ENCODE measurements at places on chromosomes 4 and X.

DNA sequence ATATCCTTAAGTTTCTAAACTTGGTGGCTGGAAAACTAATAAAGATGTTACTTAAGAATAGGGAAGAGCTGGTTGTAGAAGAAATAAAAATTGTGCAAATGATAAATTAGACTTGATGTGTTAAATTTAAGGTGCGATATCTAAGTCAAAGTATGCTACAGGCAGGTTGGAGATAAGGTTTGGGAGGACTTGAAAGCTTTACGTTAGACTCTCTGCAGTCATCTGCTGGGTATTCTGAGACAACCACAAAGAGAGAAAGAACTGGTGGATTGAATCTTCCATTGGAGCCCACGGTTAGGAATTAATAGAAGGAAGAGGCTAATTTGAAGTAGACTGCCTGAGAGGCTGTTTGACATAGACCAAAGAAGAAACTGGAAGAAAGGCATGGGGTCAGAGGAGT, 7.9 kb downstream of the SMAD1 start:
- no peak for DNase-seq

- no peak for DNase-seq
Observed at GRCh38 chr4:52907510-52907909, 45.4 kb downstream of the RASL11B start.

- no peak for DNase-seq
Observed at GRCh38 chrX:633043-633984, 2.7 kb downstream of the SHOX start.

- no peak for DNase-seq
Observed at GRCh38 chrX:140229191-140229590, 263.9 kb upstream of the CXorf66 start.

GRCh38 chr4:76659103-76659490, 224.1 kb downstream of the SHROOM3 start:
- DNase-seq, result no peak

DNA sequence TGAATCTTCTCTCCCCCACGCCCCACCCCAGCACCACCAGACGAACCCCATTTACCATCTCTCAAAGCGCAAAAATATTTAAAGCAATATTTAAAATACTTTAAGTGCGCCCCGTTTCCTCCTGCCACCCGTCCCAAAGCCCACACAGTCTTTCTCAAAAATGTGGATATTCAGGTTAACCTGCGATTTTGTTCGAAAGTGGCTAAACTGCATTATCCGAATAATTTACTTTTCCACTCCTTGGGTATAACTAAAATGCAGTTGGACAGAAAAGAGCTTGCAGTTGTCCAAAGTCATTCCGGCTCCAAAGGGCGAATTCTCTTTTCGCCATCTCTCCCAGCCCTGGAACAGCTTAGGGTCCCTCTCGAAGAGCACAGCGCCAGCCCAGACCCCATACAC, 662 bp downstream of the SMIM43 start:
- no peak for DNase-seq

DNA sequence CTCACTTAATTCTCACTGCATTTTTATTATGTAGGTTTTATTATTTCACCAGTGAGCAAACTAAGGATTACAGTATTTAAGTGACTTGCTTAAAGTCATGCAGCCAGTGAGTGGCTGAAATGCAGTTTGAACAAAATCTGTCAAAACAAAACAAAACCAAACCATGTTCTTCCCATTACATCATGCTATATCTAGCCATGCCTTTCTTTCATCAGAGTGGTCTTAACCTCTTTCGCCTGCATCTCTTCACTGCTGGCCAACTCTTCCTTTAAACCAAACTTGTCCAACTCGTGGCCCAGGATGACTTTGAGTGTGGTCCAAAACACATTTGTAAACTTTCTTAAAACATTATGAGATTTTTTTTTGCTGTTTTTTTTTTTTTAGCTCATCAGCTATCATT, 223.2 kb downstream of the PCDH7 start:
- DNase-seq, result no peak

- DNase-seq, result no peak
Observed at GRCh38 chr4:1907848-1908525, 36.8 kb downstream of the NSD2 start.

DNA sequence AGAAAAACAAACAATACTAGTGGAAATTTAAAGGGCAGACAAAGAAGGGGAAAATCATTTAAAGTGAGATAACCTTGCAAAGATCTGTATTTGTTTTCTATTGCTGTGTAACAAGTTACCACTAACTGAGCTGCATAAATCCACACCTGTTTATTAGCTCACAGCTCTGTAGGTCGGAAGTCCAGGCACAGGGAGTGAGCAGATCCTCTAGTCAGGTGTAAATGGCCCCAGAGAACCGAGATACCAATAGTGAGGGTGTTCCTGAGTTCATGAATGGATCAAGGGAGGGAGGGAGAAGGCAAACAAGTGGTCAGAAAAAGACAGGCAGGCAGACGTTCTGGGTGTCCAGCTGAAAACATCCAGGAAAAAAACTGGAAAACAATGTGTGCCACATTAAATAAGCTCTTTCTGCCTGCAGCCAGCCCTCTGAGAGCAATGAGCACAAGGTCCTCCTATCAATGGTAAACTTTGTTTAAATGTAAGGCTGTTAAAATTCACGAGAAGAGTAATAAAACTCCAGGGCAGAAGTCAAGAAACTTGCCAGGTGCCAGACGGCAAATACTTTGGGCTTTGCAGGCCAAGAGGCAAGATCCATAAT, 25.0 kb downstream of the ADGRA3 start:
- no peak for DNase-seq

GRCh38 chr4:185868983-185869382, 57.0 kb upstream of the SORBS2 start:
- DNase-seq, result no peak

DNA sequence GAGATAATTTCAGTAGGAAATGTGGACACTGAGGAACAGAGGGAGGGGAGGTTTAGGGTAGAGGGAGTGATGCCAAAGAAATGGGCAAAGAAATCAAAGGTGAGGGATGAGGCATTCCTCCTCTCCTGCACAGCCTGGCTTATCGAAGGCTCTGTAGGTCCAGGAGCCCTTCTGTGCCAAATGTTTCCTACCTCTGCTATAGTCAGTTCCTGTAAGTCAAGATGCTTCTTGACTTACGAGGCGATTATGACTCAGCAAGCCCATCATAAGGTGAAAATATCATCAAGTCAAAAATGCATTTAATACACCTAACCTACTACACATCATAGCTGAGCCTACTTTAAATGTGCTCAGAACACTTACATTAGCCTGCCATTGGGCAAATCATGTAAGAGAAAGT, 60.0 kb upstream of the ARHGAP24 start:
- no peak for DNase-seq

GRCh38 chr4:186712690-186713089, 11.0 kb downstream of the FAT1 start:
- DNase-seq, result no peak

GRCh38 chrX:133994576-133994975, 9.2 kb upstream of the GPC3 start:
- no peak for DNase-seq

DNA sequence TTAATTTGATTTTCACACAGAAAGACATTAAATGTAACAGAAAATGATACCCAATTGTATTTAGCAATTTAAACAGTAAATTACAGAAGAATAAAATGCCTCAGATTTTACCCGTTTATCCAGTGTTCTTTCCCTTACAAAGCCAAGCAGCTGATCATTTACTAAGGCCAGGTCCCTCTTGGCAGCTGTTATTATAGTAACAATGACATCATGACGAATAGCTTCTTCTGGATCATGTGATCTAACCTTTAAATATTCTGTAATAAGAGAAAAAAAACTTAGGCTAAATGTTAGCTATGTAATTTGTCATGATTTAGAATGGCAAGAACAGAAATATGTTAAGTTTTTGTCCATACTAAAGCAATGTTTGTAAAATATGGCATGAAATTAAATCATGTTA, 69.4 kb downstream of the PDS5A start:
- no peak for DNase-seq

DNA sequence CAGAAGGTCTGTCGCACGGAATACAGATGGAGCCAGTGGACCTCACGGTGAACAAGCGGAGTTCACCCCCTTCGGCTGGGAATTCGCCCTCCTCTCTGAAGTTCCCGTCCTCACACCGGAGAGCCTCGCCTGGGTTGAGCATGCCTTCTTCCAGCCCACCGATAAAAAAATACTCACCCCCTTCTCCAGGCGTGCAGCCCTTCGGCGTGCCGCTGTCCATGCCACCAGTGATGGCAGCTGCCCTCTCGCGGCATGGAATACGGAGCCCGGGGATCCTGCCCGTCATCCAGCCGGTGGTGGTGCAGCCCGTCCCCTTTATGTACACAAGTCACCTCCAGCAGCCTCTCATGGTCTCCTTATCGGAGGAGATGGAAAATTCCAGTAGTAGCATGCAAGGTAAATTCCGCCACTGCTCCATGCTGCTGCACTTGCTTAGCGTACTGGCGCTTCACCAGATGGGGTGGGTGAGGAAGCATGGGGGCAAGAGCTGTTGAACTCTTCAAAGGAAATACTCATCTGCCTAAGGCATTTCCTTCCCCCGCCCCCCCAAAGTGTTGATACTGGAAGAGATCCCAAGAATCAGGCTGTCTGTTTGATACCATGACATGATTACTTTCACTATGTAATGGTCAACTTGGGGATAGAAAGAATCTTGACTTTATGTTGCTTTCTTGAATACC, 24.8 kb downstream of the KLF3 start:
- no peak for DNase-seq

DNA sequence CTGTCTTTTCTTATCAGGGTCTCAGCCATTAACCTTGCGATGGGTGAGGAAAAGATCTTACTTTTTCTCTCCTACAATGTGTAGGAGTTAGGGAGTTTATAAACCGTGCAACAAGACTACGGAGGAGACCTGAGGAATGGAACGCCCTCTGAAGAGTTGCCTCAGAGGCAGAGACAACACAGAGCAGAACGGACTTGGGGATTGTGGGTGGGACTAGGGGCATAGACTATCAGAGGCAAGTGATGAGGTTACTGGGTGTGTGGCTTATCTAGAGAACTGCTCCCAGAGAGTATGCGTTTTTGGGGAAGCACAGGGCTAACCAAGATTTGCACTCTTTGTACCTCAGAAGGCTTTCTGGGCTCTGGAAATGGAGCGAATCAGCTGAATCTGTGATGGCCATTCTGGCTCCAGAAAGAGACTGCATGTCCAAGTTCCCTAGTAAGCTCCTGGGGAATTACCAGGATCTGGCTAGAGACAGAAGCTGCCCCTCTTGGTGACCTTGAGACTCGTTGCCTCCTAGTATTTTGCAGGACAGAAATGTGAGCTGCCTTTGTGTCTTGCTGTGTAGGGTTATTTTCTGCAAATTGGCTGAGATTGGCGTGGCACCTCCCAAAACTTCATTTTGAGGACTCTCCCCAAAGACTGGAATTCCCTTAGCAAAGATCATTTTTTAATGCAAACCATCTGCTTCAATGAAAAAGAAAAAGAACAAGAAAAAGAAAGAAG, 118.9 kb downstream of the ARSF start:
- DNase-seq, result no peak

DNA sequence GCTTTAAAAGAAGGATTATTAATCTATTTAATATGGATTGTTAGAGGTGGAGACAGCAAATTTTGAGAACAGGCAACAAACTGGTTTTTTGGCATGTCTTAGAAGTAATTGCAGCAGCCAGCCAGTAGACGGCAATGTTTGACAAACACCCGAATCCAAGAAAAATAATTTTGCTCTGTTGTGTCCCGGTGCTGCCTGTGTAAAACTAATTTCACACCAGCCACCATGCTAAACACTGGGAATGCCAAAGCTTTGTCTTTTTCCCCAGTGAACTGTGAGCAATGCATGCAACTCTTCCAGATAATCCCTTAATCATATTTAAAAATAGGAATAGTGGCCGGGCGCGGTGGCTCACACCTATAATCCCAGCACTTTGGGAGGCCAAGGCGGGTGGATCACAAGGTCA, 25.9 kb downstream of the SMIM31 start:
- no peak for DNase-seq

DNA sequence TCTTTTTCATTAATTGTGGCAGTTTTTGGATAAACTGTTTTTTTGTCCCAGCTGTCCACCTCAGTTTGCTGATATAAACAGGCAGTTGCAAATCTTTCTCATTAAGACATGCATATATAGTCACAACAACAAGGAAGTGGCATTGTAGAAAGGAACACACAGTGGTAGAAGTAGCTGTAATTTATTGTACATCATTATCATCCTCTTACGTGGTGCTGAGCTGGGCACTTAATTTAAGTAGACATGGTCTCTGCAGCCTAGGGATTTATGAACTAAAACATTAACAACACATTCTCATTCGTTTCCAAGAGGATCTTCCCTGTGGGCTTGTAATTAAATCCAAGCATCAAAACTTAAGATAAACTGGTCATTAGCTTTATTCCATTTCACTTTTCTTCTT, 500.2 kb downstream of the INPP4B start:
- no peak for DNase-seq

GRCh38 chr4:138251938-138252337, 9.8 kb upstream of the SLC7A11 start:
- DNase-seq, result no peak

GRCh38 chr4:128700659-128701350, 108.7 kb upstream of the JADE1 start:
- DNase-seq, result no peak

- DNase-seq, result no peak
Observed at GRCh38 chrX:6002056-6002455, 226.6 kb downstream of the NLGN4X start.

DNA sequence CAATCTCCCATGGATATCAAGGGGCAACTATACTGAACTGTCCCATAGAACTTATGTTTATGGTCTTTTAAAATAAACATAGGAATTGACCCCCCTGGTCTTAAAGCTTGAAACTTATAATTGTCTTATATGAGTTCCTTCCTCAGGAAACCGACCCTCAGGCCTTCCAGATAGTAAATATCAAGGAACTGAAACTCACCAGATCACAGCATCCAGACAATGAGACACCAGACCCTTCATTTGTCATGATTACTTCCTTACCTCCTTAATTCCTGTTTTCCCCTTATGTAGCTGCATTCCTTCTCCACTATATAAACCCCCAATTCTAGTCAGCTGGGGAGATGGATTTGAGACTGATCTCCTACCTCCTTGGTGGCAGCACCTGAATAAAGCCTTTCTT, 94.8 kb upstream of the GRPR start:
- DNase-seq, result no peak

GRCh38 chr4:181312066-181312465, 931.1 kb upstream of the TENM3 start:
- DNase-seq, result no peak

GRCh38 chr4:40471923-40472322, 136.8 kb downstream of the CHRNA9 start:
- no peak for DNase-seq

GRCh38 chr4:98929341-98930267, 671 bp upstream of the EIF4E start:
- DNase-seq, result peak; percentile 47

DNA sequence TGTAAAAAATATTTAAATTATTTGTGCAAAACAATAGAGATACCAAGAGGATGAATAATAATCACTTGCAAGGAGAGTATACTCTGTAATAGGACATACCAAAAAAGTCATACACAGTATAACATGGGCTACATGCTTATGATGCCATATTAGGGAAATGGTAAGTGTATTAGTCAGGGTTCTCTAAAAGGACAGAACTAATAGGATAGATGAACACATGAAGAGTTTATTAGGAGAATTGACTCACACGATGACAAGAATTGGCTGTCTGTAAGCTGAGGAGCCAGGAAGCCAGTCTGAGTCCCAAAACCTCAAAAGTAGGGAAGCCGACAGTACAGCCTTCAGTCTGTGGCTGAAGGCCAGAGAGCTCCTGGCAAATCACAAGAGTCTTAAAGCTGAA, 151.2 kb downstream of the DTHD1 start:
- no peak for DNase-seq

- no peak for DNase-seq
Observed at GRCh38 chr4:44279066-44279465, 169.5 kb downstream of the KCTD8 start.

- no peak for DNase-seq
Observed at GRCh38 chr4:129641179-129641578, 545.2 kb downstream of the C4orf33 start.
